ENCODE measurements at places on chromosomes 7 and 10. TPM values are rescaled to one million over a fixed set of nuclear protein-coding genes. Genes with fewer than 3 reads are reported as not detected.

NODAL gene
- not detected for total RNA-seq

MRLN gene
- not detected for total RNA-seq

DPP6 gene
- total RNA-seq, result not detected

INMT gene
- not detected for total RNA-seq

AGR3 gene
- total RNA-seq, result not detected

TMEM225B gene
- 1.0 TPM for total RNA-seq

C10orf95 gene
- 0.34 TPM for total RNA-seq

MYOZ1 gene
- not detected for total RNA-seq

MPP7 gene
- 0.24 TPM for total RNA-seq

SMARCD3 gene
- total RNA-seq, result 11.0 TPM

LRRC18 gene
- not detected for total RNA-seq

ZNF488 gene
- total RNA-seq, result 13.1 TPM

CYP2C19 gene
- 0.02 TPM for total RNA-seq

CPVL gene
- total RNA-seq, result 0.20 TPM

TCERG1L gene
- total RNA-seq, result not detected

OR6B1 gene
- total RNA-seq, result not detected

PKD2L1 gene
- total RNA-seq, result not detected

IFIT2 gene
- 4.9 TPM for total RNA-seq

ADAMTS14 gene
- total RNA-seq, result 0.12 TPM

TRPV5 gene
- not detected for total RNA-seq

CTAGE8 gene
- total RNA-seq, result 0.08 TPM

NRAP gene
- total RNA-seq, result not detected

NUTM2E gene
- 0.52 TPM for total RNA-seq

DKK1 gene
- total RNA-seq, result 341 TPM

BTRC gene
- 9.9 TPM for total RNA-seq

CHST12 gene
- total RNA-seq, result 13.6 TPM

REEP3 gene
- total RNA-seq, result 21.2 TPM

CYP3A5 gene
- total RNA-seq, result 1.4 TPM

ATOH7 gene
- 0.34 TPM for total RNA-seq

BTBD16 gene
- 0.52 TPM for total RNA-seq

CTBP2 gene
- total RNA-seq, result 101 TPM

PLXNA4 gene
- total RNA-seq, result 1.5 TPM
